ENCODE measurements at places on chromosomes 3 and 15.

DNA sequence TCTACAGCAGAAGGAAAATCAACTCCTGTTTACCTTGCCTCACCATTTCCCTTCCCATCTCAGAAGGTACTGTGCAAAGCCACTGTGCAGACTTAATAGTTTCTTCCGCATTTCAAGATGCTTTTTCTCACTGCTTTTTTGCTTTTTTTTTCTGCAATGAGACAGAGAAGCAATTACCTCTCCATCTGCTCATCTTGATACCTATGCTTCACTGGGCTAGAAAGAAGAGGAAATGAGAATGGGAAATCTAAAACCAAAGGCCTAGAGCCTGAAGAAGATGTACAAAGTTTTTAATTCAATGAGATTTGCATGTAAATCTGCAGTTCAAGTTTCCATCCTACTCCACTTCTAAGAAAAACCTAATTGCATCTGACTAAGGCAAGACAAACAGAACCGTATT lies 238.1 kb upstream of the SETMAR start:
- DNase-seq, result no peak

- peak; percentile 98 for DNase-seq
These were observed 33.1 kb downstream of the RAB11A start for GRCh38 chr15:65902373-65902772.

- peak; percentile 70 for DNase-seq
These were observed 710 bp upstream of the CLK3 start for GRCh38 chr15:74614744-74615507.

GRCh38 chr3:13294442-13295351 lies 125.4 kb downstream of the NUP210 start:
- peak; percentile 50 for DNase-seq

- DNase-seq, result peak; percentile 29
These were observed 45.9 kb downstream of the CGNL1 start for GRCh38 chr15:57422113-57422754.

- DNase-seq, result no peak
These were observed 2.6 kb downstream of the PRC1 start for GRCh38 chr15:90991587-90992285.

- no peak for DNase-seq
These were observed at the start of gene NRG4 for GRCh38 chr15:76011627-76012551. Gene NRG4, minus strand, starts transcription at chr15:76012424. Its CDS starts 1,194 bp downstream, at chr15:76011230.

GRCh38 chr15:95405447-95405846 lies 925.1 kb upstream of the NR2F2 start:
- DNase-seq, result no peak

GRCh38 chr15:34729056-34729455 lies 25.7 kb downstream of the GJD2 start:
- DNase-seq, result no peak

DNA sequence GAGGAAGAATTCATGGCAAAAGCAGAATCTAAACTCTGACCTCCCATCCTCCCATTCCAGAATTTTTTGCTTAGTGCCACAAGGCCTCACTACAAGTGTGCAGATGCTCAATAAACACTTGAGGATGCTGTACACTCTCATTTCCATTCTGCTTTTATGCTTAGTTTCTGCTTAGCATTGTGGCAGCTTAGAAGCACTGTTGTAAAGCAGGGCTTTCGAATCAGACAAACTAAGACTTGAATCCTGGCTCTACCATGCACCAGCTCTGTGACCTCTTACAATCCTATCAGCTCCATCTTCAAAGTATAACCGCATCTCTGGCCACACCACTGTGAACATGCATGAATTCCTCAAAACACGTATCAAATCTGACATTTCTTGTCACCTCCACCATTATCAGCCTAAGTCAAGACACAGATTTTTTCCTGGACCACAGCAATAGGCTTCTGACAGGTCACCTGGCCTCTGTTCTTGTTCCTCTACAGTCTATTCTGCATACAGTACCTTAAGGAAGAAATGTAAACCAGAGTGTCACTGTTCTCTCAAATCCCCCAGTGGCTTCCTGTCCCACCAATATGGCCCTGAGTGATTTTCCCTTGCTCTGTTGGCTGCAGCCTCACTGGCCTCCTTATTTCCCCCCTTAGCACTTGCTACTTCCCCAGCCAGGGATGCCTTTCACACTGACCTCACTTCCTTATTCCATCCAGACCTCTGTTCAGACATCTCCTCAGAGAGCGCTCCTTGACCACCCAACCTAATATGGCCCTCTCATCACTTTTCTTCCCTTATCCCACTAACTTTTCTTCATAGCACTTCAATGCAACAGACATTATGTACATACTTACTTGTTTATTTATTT lies 8.1 kb upstream of the PHC3 start:
- DNase-seq, result no peak

- DNase-seq, result no peak
These were observed 52.0 kb downstream of the DNAJC13 start for GRCh38 chr3:132469326-132469725.

GRCh38 chr3:129114455-129114854 lies 7.1 kb downstream of the RAB43 start:
- DNase-seq, result no peak

GRCh38 chr3:191363221-191363620 lies 32.9 kb upstream of the UTS2B start:
- DNase-seq, result no peak

GRCh38 chr3:147756476-147756875 lies 347.3 kb downstream of the ZIC1 start:
- DNase-seq, result no peak

- DNase-seq, result no peak
These were observed 3.9 kb upstream of the CIDEC start for GRCh38 chr3:9883706-9884554.

DNA sequence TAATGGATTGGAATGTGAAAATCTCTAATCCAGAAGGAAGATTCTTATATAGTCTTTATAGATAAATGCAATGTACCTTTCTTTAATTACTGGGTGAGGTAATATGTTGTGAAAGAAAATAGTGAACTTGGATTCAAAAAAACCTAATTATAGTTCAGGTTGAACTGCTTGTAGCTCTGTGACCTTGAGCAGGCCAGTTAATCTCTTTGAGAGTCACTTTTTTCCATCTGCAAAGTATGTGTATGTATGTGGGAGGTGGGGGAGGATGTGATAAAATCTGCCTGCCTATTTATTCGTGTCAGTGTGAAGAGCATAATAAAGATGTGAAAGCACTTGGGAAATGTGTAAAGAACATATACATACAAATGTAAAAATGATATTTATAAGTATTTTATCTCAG lies 34.4 kb downstream of the GLCE start:
- no peak for DNase-seq

GRCh38 chr3:18648159-18648558 lies 223.0 kb upstream of the SATB1 start:
- DNase-seq, result no peak

DNA sequence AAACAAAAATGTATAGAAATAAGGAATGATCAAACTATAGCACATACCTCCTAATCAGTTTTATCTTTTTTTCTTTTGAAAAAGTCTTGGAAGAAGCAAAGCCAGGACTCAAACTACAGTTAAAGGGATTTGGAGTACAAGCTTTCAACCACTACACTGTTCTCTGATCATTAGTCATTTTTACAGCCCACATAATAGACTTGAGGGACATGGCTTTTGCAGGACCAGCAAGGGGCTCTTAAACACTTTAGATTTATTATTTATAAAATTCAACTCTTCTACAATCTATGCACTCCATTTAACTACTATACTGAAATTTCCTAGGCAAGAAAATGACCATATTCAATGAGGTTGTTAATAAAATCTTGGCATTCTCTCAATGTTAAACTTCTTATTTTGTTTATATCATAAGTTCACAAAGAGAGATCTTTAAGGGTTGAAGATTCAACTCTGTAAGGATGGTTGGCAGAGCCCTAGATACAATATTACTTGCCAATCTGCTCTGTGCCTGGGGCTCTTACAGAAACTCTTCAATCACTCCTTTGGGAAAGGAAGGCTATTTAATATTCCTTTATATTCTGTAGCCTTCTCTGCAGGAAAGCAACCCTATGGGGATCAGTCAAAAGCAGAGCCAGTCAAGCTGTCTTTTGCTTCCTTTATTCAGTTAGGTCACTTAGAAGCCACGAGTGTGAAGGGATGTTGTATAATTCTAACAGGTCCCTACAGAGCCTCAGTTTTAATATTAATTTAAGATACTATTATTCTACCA lies 557.7 kb upstream of the SGO1 start:
- no peak for DNase-seq

- no peak for DNase-seq
These were observed 2.7 kb downstream of the TM4SF18 start for GRCh38 chr3:149330609-149331331.

GRCh38 chr15:82882273-82882928 lies 70.1 kb downstream of the HOMER2 start:
- DNase-seq, result no peak

- no peak for DNase-seq
These were observed 81.1 kb upstream of the MYZAP start for GRCh38 chr15:57510647-57511046.

GRCh38 chr15:37109872-37110572 lies 9.7 kb upstream of the MEIS2 start:
- no peak for DNase-seq

- DNase-seq, result no peak
These were observed 28.9 kb upstream of the OCA2 start for GRCh38 chr15:28128031-28128430.

DNA sequence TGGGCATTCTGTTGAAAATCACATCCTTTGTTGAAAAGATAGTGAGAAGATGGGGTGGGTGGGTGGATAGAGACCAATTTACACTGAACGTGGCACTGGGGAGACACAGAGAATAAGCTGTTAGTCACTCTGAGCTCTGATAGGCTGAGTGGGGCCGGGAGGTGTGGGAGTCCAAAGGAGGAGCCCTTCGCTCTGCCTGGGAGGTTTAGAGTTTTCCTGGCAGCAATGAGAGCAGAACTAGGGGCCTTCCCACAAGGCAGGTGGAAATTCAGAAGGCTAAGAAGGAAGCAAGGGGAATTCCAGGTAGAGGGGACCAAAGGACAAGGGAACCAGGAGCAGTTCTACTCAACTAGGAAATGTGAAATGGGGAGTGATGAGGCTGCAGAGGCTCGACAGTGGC lies 272.7 kb downstream of the RPLP1 start:
- no peak for DNase-seq

- DNase-seq, result no peak
These were observed 20.9 kb downstream of the KBTBD8 start for GRCh38 chr3:67018789-67019526.

DNA sequence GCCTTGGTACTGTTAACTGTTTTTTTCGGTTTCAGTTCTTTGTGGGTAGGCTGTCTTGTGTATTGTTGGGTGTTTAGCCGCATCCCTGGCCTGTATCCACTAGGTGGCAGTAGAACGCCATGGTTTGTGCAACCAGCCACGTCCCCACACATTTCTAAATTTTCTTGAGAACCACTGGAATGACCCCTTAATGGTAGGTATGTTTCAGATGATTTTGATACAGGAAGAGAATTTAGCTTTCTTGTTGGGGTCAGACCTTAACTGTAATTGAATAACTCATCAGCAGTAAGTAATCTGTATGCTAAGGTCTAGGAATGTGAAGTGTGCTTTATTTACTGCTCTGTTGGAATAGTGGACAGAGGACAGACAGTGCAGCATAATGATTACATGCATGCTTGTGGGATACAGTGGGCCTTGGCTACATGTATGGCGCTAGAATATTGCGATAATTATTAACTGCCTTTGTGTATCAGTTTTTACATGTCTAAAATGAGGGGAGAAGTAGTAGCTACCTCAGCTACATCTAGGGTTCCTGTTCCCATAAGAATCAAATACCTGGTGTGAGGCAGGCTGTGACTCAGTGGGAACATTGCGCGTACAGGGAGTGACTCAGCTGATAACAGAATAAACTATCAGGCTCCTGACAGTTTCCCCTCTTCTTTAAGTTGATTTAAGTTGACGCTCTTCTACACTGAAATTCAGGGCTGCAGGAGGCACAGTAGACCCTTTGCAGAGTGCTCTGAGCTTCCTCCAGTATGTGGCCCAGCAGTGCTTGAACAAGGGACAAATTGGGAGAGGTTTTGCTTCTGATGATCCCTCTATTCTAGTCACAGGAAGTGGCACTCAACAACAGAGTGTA lies 25.0 kb upstream of the GPR171 start:
- peak; percentile 77 for DNase-seq

DNA sequence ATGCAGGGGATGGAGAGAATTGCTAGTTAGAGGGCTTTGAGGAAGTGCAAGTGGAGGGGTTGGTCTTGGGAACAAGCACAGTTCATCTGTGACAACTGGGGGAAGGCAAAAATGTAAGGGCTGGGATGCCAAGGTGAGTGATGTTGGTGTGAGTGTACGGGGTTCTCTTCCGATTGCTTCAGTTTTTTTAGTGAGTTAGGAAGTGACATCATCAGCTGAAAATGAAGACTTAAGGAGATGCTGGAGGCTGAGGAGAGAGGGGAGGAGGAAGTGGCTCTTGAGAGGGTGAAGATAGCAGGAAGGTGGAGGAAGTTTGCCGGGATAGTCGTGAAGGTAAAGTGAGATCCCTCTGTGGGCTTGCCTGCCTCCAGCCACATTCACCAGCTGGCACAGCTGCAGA lies 12.7 kb downstream of the TICRR start:
- DNase-seq, result no peak

GRCh38 chr15:39774688-39775267 lies 7.9 kb downstream of the FSIP1 start:
- no peak for DNase-seq

DNA sequence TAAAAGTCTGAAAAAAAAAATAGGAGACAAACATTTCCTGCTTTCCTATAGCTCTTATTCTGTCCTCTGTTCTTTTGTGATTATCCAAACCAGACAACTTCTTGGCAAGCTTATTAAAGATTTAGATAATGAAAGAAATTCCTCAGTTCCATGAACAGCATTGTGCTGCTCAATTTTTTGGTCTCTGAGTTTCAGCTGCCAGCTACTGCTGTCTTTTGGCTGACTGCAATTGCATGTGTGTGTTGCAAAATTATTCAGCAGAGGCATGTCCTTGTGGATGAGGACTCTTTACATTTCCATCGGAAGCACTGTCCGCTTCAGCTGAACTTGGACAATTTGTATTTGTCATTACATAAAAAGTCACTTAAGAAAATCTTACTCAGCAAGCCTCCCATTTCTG lies 397.3 kb upstream of the RASGRP1 start:
- DNase-seq, result no peak

GRCh38 chr15:84022516-84022915 lies 213.1 kb upstream of the GOLGA6L4 start:
- no peak for DNase-seq

DNA sequence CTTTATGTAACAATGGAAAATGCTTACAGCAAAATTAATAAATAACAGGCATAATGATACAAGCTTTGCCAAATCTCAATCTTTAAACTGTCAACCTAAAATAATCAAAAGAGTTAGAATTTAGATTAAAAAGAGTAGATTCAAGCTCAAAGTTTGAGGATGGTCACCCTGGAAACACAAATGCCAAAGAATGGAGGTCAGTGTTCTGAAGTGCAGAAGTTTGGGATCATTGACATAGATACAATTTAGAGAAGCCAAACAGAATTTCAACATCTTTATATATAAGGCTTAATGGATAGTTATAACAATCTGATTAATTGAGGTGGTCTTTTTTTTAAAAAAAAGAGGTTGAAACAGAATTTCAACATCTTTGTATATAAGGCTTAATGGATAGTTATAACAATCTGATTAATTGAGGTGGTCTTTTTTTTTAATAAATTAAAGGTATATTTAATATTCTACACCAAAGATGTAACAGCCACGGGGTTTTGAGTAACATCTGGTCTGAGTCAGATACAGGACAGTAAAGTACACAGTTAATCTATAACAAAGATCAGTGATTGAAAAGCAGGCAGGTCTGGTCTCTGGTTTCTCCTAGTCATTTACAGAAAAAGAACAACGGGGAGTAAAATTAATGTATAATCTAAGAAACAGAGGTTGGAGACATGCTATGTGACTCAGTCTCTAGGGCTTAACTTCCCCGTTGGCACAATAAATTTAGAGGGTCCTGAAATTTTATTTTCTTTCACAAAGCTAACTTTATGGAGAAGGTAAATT lies 490.7 kb downstream of the GBE1 start:
- no peak for DNase-seq

Data from Kasumi-1 (cell line).